Stimulated activated CD8-positive, alpha-beta memory T cell treated with anti-CD3 and anti-CD28 coated beads, Interleukin-4, amount 100 ng/mL, for 4 hours (primary cell): ENCODE measurements at places on chromosomes 16 and 17.

DNA sequence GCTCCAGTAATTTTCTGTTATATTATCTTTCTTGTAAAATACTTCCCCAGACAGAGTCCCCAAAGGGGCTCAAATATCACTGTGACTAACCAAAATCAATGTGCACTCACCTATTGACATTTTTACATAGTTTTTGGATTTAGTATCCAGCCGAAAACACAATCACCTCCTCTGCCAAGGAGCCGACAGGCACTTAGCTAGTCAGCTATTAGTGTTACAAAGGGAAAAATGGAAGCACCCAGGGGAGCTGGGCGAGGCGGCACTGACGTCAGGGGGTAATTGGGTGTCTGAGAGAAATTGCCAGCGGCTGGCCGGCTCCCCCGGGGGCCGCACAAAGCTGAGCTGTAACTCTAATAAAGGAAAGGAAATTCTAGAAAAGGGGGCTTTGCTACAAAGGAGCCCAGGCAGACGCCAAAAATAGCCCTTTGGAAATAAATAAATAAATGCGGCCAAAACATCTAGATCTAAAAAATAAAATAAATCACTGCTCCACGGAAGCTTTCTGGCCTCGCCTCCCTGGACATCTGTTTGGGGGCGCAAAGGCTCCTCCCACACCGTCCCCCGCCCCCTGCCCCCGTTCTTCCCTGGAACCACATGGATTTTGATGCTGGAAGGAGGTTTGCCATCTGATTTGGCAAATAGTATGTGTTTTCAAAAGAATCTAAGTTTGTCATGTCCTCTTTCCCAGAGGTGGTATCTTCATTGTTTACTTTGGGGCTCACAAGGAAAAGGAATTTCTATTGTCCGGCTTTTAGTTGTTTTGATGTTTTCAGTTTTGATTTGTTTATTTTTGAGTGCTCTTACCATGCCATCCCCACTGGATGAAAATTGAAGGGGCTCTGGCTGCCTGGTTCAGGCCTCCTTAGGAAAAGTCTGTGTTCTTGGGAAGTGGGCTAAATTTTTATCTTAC is 156.7 kb downstream of the ZNF423 start:
- DNase-seq, result no peak

DNA sequence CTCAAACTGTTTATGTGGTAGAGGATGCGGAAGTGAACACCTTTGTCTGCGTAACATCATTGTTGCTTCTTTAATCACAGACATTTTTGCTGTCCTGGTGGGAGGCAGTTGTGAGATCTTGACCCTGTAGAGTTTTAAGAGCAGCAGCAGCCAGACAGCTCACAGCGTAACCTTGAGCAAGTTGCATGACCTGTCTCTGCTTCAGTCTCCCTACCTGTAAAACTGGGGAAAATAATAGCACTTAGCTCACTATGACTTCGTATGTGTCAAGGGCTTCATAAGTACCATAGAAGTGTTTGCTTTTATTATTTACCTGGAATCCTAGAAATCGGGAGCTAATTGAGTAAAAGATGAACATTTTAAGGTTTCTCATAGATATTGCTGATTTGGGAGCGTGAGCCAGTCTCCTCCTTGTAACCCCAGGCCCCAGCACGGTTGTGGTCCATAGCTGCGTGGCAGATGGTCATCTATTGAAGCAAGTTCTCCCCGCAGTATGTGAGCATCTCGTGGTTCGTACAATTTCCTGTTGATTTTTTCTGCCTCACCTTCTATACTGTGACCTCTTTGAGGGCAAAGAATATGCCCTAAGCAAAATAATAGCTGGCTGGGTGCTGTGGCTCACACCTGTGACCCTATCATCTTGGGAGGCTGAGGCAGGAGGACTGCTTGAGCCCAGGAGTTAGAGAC is 34.4 kb downstream of the GPRC5B start:
- DNase-seq, result no peak

DNA sequence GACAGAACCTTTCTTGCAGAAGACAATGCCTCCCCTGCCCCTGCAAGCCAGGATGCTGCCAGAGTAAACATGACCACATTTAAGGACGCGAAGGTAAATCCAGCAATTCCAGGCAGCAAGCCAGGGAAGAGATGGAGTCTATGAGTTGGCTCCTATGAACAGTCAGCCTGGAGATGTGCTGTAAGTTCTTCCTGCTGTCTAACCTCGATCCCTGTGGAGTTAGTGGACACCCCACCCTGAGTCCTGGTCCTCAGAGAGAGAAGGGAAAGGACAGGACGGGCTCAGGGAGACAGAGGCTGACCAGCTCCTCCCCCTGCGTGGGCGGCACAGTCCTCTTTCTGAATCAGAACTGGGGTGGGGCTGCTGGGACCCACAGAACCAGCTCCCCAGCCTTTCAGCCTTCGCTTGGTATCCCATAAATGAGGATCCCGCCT is 24.9 kb downstream of the CDC42EP4 start:
- no peak for DNase-seq

DNA sequence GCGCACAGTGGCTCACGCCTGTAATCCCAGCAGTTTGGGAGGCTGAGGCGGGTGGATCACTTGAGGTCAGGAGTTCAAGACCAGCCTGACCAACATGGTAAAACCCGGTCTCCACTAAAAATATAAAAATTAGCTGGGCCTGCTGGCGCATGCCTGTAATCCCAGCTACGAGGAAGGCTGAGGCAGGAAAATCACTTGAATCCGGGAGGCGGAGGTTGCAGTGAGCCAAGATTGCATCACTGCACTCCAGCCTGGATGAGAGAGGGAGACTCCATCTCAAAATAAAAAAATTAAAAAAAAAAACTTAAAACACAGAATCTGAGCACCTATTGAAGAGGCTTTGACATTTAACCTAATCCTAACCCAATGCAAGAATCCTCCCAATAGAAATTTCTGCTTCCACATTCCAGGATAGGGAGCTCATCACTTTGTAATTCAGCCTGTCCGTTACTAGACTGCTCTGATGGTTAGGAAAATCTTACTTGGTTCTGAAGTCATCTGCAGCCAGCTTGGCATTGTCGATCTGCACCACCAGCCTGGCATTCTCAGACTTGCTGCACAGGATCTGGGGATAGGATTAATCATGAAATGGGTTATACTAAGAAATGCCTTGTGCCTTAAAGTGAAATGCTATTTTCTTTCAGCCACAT is 2.1 kb downstream of the KRT33B start:
- DNase-seq, result no peak

- DNase-seq, result no peak
Measured at GRCh38 chr16:62445909-62446308, 409.7 kb upstream of the CDH8 start.

DNA sequence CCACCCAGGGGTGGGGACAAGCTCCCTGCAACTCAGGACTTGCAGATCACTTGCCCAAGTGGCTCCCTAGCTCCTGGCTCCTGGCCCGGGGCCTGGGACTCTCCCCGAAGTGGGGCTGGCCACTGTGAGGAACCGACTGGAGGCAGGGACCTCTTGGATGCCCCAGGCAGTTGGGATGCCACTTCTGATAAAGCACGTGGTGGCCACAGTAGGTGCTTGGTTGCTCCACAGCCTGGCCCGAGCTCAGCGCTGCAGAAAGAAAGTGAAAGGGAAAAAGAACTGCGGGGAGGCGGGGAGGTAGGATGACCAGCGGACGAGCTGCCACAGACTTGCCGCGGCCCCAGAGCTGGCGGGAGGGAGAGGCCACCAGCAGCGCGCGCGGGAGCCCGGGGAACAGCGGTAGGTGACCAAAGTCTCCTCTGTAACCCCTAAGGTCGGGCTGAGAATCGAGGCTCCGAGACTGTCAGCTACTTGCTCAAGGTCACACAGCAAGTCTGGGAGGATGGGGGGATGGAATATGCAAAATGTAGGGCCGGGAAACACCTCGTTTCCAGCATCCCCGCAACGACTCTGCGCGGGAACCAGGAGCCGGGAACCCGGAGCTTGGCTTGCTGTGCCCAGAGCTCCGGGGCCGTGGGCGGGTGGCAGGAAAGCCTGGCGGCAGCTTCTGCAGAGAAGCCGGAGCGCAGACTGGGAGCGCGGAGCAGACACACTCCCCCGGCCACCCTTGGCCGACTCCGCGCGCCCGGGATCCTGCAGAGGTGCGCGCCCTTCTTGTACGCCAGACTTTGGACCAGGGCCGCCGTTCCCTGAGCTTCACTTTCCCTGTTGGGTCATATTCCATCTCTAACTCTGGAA is 1.9 kb downstream of the CIITA start:
- DNase-seq, result no peak

GRCh38 chr17:73902416-73903181 is 258.4 kb upstream of the SDK2 start:
- no peak for DNase-seq

DNA sequence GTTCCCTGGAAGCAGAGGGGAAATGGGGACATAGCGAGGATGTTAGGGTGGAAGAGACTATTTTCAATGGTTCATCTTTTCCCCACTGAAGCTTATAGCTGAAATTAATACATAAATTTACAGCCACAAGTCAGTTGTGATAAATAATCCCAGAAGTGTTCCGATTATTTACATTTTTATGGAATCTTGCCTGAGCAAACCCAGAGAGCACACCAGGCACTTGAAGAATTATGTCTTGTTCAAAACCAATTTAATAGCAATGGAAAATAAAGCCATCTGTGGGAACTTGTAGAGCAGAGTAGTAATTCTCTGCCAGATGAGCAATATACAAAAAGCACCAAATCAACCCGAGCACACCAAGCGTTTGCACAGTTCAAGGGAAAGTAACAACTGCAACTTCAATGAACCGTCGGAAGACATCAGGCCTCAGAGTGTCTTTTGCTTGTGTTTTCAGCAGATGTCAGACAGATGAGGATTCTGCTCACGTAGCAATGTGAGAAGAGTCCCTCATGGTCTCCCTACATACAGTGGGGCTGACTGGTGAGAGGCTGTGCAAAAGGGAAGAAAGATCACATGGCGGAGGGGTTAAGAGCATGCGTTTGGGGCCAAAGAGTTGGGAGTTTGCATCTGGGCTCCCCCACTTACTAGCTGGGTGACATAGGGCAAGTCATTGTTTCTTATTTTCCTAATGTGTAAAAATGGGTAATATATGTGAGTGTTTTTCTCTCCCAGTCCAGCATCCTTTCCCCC is 148.7 kb upstream of the HS3ST2 start:
- no peak for DNase-seq

DNA sequence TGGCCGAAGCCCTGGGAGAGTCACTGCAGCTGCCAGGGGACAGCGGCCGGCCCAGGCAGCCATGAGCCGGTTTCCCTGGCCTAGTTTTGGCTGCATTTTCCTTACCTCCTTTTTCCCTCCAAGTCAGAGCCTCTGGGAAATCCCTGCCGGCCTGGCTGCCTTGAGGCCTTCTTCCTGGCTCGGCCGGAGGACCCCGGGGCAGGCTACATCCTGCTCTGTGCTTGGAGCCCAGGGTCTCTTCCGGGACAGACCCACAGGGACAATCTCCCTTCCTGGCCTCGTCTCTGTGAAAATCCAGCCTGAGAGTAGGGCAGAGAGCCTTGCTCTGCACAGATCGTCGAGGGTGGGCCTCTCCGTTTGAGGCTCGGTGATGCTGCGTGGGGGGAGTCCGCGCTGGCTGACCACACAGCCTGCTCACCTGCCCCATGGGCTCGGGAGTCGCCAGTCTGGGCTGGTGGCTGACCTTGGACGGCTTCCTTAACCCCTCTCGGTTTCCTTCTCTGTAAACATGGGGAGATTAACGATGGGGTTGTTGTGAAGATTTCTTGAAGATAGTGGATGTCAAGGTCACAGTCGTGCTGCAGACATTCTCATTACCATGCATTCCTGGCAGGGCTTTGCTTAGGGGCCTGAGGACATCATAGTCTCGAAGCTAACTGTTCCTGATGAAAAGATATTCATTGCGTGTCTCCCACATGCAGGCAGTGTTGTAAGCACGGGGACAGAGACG is 34.8 kb upstream of the CIBAR2 start:
- no peak for DNase-seq

DNA sequence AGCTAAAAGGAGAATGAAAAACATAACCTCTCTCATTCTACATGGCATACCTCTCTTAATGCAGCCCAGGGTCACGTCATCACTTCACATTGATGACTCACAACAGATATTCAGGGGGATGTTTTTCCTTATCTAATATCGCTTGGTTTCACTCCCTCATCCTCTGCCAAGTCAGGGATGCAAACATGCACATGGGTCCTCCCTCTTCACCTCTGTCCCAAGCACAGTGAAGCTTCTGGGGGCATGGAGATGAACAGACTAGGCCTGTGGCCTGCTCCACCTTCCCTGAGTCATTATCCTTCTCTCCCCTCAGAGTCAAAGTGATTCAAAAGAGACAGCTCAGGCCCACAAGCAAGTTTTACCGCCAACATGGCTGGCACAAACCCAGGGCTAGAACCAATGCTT is 2.3 kb upstream of the MT2A start:
- no peak for DNase-seq

DNA sequence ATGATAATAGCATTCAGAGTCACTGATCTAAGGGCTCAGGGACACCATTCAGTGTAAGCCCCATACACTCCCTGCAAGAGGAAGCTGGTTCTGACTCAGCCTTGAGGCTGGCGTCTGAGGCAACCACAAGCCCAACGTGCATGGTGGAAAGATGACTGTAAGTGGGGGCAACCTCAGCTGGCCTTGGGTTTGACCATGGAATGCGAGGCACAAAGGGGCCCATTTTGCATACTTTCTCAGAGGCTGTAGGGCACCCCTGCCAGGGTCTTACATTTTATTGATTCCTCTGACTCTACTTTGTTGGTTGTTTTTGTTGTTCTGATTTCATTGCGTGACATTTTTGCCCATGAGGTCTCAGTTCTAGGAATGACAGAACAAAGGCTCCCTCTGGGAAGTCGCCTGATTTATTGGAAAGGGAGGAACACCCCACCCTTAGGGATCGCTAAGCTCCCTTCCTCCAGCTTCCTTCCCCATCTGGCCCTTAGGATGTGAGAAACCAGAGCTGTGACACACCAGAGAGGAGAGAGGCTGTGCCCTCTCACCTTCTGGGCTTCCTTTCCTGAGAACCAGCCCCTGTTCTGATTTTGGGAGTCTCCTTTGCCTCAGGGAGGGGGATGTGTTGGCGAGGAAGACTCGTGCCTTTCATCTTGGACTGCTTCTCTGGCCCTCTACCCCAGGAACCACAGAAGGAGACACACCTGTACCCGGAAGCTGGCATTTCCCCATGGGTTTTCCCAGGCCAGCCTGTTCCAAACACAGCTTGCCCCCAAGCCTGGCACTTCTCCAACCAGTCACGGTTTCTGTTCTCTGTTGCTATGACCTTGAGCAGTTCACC is 5.6 kb upstream of the CIITA start:
- peak; percentile 43 for DNase-seq

- DNase-seq, result no peak
Measured at GRCh38 chr17:1590029-1590746, 27.6 kb upstream of the PITPNA start.

DNA sequence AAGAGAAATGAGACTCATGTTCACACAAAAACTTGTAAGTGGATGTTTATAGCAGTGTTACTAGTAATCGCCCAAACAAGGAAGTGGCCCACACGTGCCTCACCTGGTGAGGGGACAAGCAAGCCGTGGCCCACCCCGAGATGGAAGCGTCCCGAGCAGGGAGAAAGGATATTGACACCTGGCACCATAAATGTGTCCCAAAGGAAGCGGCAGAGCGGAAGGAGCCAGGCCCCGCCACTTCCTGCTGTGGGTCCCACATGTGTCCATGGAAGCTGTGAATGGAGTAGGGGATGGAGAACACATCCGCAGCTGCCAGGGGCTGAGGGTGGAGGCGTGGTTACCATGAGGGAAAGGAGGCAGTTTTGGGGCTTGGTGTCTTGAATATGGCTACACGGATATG is 18.9 kb downstream of the KCNJ18 start:
- no peak for DNase-seq
